ENCODE measurements at places on chromosomes 16 and 17. TPM values are rescaled to one million over a fixed set of nuclear protein-coding genes. Genes with fewer than 3 reads are reported as not detected.

GP1BA gene
- not detected for total RNA-seq

KRT31 gene
- not detected for total RNA-seq

CETP gene
- total RNA-seq, result not detected

CUEDC1 gene
- 14.1 TPM for total RNA-seq

SPIRE2 gene
- 5.9 TPM for total RNA-seq

PITPNM3 gene
- 0.77 TPM for total RNA-seq

TMEM238L gene
- not detected for total RNA-seq

CIAO3 gene
- total RNA-seq, result 40.0 TPM

ABCA8 gene
- total RNA-seq, result 17.4 TPM

SDR42E1 gene
- under 0.01 TPM for total RNA-seq

PRKAR1A gene
- total RNA-seq, result 401 TPM

MYH8 gene
- not detected for total RNA-seq

VTN gene
- 0.34 TPM for total RNA-seq
